Lung (tissue), 17 donors: ENCODE measurements at places on chromosomes 4 and X.

DNA sequence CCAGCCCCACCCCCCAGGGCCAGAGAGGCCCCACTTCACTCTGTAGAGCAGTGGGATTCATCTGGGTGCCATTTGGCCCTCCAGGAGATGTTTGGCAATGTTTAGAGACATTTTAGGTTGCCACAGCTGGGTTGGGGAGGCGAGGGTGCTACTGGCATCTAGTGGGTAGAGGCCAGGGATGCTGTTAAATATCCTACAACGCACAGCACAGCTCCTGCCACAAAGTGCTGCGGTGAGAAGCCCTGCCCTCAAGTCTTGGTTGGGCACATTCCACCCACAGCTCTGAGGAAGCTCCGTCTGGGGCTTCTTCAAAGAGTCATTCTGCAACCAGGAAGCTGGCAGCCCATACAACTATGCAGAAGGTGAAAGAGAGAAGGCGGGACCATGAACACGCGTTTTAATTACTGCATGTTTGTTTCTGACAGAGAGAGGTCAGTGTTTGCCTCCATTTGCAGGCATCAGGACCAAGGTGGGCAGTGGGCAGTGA is 48.1 kb upstream of the FAM9C start:
- no peak for DNase-seq

DNA sequence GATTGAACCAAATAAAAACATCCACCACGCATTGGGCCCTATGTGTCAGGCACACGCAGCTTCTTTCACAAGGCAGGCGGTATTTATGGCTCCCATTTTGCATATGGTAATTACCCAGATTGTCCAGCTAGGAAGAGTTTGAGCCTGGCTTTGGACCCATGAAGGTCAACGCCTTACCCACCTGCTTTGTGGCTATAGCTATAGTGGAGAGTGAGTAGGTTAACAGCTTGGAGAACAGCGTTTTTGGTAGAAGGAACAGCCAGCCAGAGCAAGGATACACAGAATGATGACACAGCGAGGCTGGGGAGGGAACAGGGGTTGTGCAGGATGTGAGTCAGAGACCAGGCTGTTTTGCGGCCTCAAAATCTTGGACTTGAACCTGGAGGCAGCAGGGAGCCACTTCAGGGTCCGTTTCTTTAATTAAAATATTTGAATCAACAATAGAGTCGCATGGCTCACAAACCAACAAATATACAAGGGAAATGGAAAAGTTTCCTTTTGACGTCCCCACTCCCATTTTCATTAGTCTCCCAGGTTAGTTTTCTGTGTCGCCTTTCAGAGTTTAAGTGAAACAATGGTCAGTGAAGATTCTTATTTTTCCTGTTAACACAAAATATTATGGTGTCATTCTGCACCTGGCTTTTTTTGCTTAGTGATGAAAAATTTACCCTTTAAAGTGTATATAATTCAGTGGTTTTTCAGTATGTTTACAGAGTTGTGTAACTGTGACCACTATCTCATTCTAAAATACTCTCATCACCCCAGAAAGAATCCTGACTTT is 118.2 kb upstream of the STX18 start:
- DNase-seq, result no peak

DNA sequence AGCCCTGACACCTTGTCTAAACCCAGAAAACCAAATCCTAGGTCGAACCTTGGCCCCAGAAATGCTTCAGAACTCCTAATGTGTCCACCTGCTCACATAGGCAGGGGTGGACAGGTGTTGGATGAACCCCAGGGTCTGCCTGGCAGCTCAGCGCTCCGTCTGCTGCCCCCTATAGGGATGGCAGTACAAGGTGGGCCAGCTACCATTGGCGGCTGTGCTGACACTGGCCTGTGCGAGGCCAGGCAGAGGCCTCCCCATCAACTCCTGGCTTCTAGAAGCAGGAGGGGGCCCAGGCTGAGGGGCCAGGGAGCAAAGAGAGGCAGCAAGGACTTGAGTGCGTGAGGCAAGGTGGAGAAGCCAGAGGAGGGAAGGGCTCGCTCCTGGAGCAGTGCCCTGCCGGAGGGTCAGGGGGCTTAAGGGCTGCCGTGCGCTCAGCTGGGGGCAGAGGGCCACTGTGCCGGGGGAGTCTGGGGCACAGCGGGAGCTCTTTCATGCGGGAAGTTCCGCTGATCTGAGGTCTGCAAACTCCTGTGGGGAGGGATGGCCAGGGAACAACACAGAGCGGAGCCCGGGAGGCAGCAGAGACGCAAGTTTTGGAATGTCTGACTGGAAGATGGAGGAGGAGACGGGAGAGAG is 20.6 kb downstream of the CCNQ start:
- no peak for DNase-seq

GRCh38 chrX:154019633-154020528 is at the start of gene IRAK1:
Gene IRAK1, minus strand, starts transcription at chrX:154019902. Its CDS starts 90 bp downstream, at chrX:154019812.
- peak; percentile 34 for DNase-seq

- DNase-seq, result no peak
These were observed 43.7 kb downstream of the UGT8 start for GRCh38 chr4:114642173-114642780.

DNA sequence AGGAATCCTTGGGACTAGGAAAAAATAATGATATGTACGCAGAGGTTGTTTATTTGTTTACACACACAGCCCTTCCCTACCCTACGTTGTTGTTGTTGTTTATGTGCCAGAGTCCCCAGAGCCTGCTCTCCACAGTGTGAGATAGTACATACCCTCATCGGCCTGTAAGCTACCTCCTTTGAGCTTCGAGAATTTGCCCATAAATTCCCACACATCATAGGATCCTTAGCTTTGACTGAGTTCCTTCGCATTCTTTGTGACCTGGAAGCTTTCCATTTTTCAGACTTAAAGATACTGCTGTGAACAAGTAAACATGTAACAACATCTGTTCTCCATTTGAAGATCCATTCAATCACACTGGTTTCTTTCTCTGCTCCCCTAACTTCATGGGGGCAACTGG is 114.5 kb downstream of the IRF2 start:
- no peak for DNase-seq

DNA sequence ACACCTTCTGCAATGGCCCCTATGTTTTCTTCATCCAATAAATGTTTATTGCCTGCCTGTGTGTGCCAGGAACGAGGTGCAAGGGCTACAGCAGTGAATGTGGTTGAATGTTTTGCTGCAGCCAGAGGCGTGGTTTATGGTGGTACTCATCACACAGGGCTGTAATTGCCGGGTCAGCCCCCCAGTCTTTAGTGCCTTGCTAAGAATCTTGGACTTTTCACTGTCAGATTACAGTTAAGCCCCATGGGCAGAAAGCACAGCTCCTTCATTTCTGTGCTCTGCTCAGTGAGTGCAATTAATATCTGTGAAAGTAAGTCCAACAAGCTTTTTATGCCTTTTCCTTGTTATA is 67.8 kb downstream of the TAPT1 start:
- no peak for DNase-seq

DNA sequence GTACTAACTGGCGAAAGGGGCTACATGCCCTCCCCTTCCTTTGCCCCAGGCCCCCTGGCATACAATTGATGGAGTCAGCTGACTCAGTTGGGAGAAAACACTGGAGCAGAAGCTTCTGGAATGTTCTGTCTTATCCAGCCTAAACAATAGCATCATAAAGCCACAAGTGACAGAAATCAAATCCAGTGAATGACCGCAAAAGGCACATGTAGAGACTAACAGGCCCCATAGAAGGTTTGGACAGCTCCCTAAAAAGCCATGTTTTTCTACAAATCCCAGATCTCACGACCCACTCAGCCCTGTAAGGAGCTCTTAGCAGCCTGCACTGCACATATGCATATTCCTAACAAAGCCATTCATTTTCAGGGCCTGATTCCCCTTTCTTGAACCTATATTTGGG is 25.1 kb downstream of the SCARB2 start:
- DNase-seq, result no peak

GRCh38 chrX:79530310-79531108 is 163.4 kb upstream of the ITM2A start:
- no peak for DNase-seq

GRCh38 chr4:102761906-102762305 is 1.1 kb upstream of the MANBA start:
- no peak for DNase-seq

GRCh38 chr4:176261018-176261417 is 8.0 kb downstream of the ASB5 start:
- DNase-seq, result no peak

- no peak for DNase-seq
These were observed 87.7 kb upstream of the MAP3K15 start for GRCh38 chrX:19602866-19603622.

DNA sequence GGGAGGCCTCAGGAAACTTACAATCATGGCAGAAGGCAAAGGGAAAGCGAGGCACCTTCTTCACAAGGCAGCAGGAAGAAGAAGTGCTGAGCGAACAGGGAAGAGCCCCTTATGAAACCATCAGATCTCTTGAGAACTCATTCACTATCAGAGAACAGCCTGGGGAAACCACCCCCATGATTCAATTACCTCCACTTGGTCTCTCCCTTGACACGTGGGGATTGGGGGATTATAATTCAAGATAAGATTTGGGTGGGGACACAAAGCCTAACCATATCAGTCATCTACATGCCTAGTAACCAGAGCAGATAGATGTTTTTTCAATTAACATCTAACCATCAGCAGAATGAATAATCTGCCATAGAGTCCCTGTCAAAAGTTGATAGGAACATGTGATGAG is 30.4 kb downstream of the FAM13A start:
- no peak for DNase-seq
